ENCODE measurements at places on chromosomes 16 and 17. TPM values are rescaled to one million over a fixed set of nuclear protein-coding genes. Genes with fewer than 3 reads are reported as not detected.

Gene TBC1D3
- not detected for total RNA-seq

Gene SALL1
- not detected for total RNA-seq

Gene KRT20
- 1.5 TPM for total RNA-seq

Gene ZNF267
- total RNA-seq: 15.9 TPM

Gene CDIPT
- 58.3 TPM for total RNA-seq

Gene PKMYT1
- 104 TPM for total RNA-seq

Gene CDH13
- total RNA-seq: not detected

Gene TRIM47
- 86.7 TPM for total RNA-seq

Gene ACSM2A
- total RNA-seq: not detected

Gene CLEC19A
- total RNA-seq: not detected

Gene ACSF2
- total RNA-seq: 52.4 TPM

Gene GP1BA
- total RNA-seq: not detected

Gene NKD1
- total RNA-seq: 11.4 TPM

Gene PRAC1
- total RNA-seq: not detected

Gene SLC35G6
- not detected for total RNA-seq

Gene G6PC1
- 0.10 TPM for total RNA-seq

Gene REXO5
- total RNA-seq: 10.5 TPM

Gene KRT9
- total RNA-seq: 0.15 TPM

Gene KRT31
- total RNA-seq: not detected

Gene ARHGDIG
- not detected for total RNA-seq

Gene TTLL6
- 0.79 TPM for total RNA-seq

Gene XAF1
- total RNA-seq: 0.25 TPM

Gene OTOA
- not detected for total RNA-seq

Gene SCNN1B
- 0.37 TPM for total RNA-seq

Gene ABCA10
- total RNA-seq: 0.34 TPM

Gene CES5A
- total RNA-seq: not detected

Gene KRT24
- not detected for total RNA-seq

Gene PRAC2
- total RNA-seq: not detected

Gene KRT12
- total RNA-seq: not detected

Gene SGCA
- 0.37 TPM for total RNA-seq
